ENCODE measurements at places on chromosomes 13 and 19. TPM values are rescaled to one million over a fixed set of nuclear protein-coding genes. Genes with fewer than 3 reads are reported as not detected.
A peak's percentile ranks its signal among the peaks of the same experiment; 100 is the strongest.

GRCh38 chr13:33213024-33213768 lies 72.4 kb downstream of the STARD13 start:
- no peak for DNase-seq
- no peaks in the 10 kb centered on the region for H3K4me1 ChIP-seq
- H3K27me3 ChIP-seq: peaks cover 6% of the 10 kb centered on the region
- no peak overlapping the region for H3K4me3 ChIP-seq

DNA sequence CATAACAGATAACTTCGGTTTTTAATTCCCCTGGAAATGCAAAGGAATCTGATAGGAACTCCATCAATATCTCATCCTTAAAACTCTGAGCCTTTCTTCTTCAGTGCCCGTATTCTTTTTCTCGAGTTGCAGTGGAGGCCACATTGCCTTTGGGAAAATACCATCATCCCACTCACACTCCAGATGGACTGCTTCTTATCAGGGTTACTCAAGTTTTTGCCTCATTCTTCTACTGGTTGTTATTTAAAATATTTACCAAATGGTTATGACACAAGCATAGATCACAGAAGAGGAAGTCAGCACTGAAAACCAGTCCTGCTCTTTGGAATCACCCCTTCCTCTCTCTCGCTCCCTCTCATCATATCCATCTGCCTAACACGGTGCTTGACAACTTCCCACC lies 1020.5 kb upstream of the SLC10A2 start:
- H3K4me3 ChIP-seq: no peak overlapping the region
- H3K27me3 ChIP-seq: no peaks in the 10 kb centered on the region
- H3K36me3 ChIP-seq: no peaks in the 10 kb centered on the region
- H3K27ac ChIP-seq: no peak overlapping the region

GRCh38 chr19:7293762-7294557 lies at the start of gene INSR:
Gene INSR (minus strand): TSS chr19:7294414. CDS start chr19:7293891, 523 bp downstream.
- no peak for DNase-seq
- H3K4me3 ChIP-seq: no peak within 1 kb of the TSS
- H3K27ac ChIP-seq: no peak within 1 kb of the TSS
- no peaks in the 10 kb centered on the region for H3K36me3 ChIP-seq
- peaks cover 5% of the 10 kb centered on the region for H3K4me1 ChIP-seq

- peak overlapping the region; percentile 35 for H3K4me3 ChIP-seq
- no peak for DNase-seq
- no peak overlapping the region for H3K27ac ChIP-seq
- H3K36me3 ChIP-seq: no peaks in the 10 kb centered on the region
- H3K4me1 ChIP-seq: peaks cover 19% of the 10 kb centered on the region
- peaks cover 34% of the 10 kb centered on the region for H3K27me3 ChIP-seq
Observed at GRCh38 chr13:20127262-20127561, 33.6 kb downstream of the GJA3 start.

DNA sequence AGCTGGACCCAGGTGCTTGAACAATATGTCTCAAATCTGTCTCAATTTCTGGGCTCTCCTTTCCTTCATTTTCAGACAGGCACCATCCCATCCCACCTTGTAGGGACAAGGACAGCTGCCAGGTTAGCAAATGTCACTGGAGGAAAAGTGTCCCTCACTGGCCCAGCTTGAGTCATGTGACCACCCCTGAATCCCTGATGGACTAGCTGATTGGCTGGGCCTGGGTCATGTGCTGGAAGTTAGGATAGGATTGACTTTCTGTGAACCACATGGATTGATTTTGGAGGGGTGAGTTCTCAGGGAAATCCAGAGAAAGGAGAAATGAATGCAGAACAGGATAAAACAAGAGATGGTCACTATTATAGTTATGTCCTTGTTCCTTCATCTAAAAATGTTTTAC lies 28.2 kb upstream of the FXYD3 start:
- H3K27me3 ChIP-seq: peaks cover 2% of the 10 kb centered on the region
- H3K4me1 ChIP-seq: peaks cover 3% of the 10 kb centered on the region
- H3K4me3 ChIP-seq: no peak overlapping the region

GRCh38 chr19:40565355-40565754 lies 11.3 kb upstream of the SHKBP1 start:
- H3K27me3 ChIP-seq: peaks cover 12% of the 10 kb centered on the region
- H3K27ac ChIP-seq: no peak overlapping the region
- peaks cover 15% of the 10 kb centered on the region for H3K4me1 ChIP-seq
- DNase-seq: no peak
- H3K36me3 ChIP-seq: no peaks in the 10 kb centered on the region

DNA sequence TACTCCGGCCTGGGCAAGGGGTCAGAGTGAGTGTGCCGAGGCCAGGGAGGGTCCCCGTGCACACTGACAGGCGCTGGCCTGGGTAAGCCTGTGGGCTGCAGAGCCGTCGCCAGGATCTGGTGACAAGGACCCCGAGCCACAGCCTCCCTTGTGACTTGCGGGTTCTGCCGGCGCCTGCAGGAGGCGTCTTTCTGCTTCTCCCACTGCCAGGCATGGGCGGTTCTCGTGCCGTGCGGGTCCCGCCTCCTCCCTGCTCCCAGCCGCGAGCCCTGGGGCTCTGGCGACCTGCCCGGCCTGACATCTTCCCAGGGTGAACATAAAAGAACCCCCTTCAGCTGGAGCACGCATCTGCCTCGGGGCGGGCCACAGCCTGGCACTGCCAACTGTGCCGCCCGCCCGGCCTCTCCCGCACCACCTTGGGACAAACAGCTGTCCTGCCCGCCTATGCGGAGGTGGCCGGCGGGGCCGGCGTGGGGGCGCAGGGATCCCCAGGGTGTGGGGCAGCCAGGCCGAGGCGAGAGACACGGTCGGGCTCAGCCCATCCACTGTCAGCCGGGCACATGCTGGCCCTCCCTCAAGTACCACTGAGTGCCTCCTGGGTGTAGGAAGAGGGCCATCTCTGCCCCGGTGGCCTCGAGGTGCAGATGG lies 1.5 kb upstream of the HCN2 start:
- no peaks in the 10 kb centered on the region for H3K27me3 ChIP-seq
- DNase-seq: peak; percentile 37
- no peak overlapping the region for H3K27ac ChIP-seq
- peaks cover under 1% of the 10 kb centered on the region for H3K36me3 ChIP-seq
- H3K4me1 ChIP-seq: peaks cover 25% of the 10 kb centered on the region
- no peak overlapping the region for H3K4me3 ChIP-seq

- H3K36me3 ChIP-seq: no peaks in the 10 kb centered on the region
- no peak for DNase-seq
- peaks cover 89% of the 10 kb centered on the region for H3K4me1 ChIP-seq
- no peak overlapping the region for H3K27ac ChIP-seq
Observed at GRCh38 chr19:16358456-16358855, 33.8 kb downstream of the KLF2 start.

- H3K27ac ChIP-seq: no peak overlapping the region
- no peak overlapping the region for H3K4me3 ChIP-seq
- DNase-seq: no peak
- H3K4me1 ChIP-seq: no peaks in the 10 kb centered on the region
- H3K27me3 ChIP-seq: peaks cover 11% of the 10 kb centered on the region
Observed at GRCh38 chr19:51071095-51071405, 6.2 kb upstream of the KLK13 start.

- no peaks in the 10 kb centered on the region for H3K36me3 ChIP-seq
- no peaks in the 10 kb centered on the region for H3K4me1 ChIP-seq
- H3K4me3 ChIP-seq: no peak overlapping the region
- H3K27ac ChIP-seq: no peak overlapping the region
Observed at GRCh38 chr13:30978981-30979956, 46.8 kb downstream of the TEX26 start.

- H3K4me3 ChIP-seq: no peak overlapping the region
- H3K27ac ChIP-seq: no peak overlapping the region
- peaks cover 86% of the 10 kb centered on the region for H3K4me1 ChIP-seq
- H3K27me3 ChIP-seq: no peaks in the 10 kb centered on the region
- DNase-seq: no peak
Observed at GRCh38 chr19:18840288-18841267, 8.8 kb downstream of the UPF1 start.

DNA sequence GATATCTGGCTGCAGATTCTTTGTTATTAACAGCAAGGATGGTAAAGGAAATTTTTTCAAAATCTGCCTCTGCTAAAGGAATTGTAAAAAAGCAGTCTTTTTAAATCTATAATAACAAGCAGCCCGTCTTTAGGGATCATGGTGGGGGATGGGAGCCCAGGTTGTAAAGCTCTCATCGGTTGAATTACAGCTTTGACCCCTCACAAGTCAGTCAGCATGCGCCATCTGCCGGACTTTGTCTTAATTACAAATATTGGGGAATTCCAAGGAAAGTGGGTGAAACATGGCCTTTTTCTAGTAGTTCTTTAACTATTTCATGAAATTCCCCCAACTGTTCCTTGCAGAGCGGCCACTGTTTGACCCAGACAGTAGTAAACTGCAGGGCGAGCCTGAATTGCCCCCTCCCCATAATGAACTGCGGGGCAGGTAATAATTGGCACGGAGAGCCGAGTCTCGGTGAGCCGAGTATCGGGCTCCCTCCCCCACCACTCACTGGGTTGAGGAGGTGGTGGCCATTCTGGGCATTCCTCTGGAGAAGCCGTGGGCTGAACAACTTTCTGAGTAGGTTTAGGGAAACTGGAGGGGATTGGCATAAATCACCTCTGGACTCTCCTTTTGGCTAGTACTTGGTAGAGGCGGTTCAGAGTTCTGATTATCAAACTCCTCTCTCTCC lies 11.6 kb downstream of the ZNF578 start:
- H3K36me3 ChIP-seq: no peaks in the 10 kb centered on the region
- DNase-seq: no peak
- H3K27ac ChIP-seq: no peak overlapping the region
- H3K4me1 ChIP-seq: no peaks in the 10 kb centered on the region

- DNase-seq: no peak
- H3K27ac ChIP-seq: no peak overlapping the region
- no peaks in the 10 kb centered on the region for H3K4me1 ChIP-seq
- H3K36me3 ChIP-seq: no peaks in the 10 kb centered on the region
Observed at GRCh38 chr13:98420554-98421175, 156.2 kb downstream of the STK24 start.

DNA sequence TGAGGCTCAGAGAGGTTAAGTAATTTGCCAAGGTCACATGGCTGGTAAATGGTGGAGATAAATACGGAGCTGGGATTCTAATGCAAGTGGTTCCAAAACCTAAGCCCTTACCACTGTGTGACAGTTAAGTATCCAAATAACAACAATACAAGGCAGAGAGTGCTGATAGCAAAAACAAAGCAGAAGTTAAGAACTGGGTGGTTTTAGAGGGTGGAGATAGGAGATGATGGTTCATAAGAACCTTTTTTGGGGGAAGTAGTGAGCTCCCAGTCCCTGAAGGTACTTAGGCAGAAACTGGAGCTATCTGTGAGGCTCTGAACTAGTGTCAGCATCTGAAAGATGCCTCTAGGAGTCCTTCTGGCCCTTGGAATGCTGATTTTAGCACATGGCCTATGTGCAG lies 56.2 kb upstream of the UBE2L5 start:
- peaks cover 27% of the 10 kb centered on the region for H3K4me1 ChIP-seq
- no peaks in the 10 kb centered on the region for H3K27me3 ChIP-seq
- no peak overlapping the region for H3K27ac ChIP-seq
- DNase-seq: no peak

GRCh38 chr19:50875795-50876422 lies 2.7 kb downstream of the KLK2 start:
- no peak overlapping the region for H3K27ac ChIP-seq
- H3K4me1 ChIP-seq: no peaks in the 10 kb centered on the region
- H3K36me3 ChIP-seq: no peaks in the 10 kb centered on the region
- no peak overlapping the region for H3K4me3 ChIP-seq

MBD3L3 gene
- total RNA-seq: not detected

DCT gene
- total RNA-seq: 0.44 TPM

MUC16 gene
- 0.07 TPM for total RNA-seq

AXL gene
- not detected for total RNA-seq

ZNF837 gene
- 1.1 TPM for total RNA-seq

ZSCAN5B gene
- total RNA-seq: not detected

TIMM13 gene
- 24.6 TPM for total RNA-seq

Data from CD4-positive, CD25-positive, alpha-beta regulatory T cell (primary cell).